ENCODE measurements at places on chromosomes 6 and 20. TPM values are rescaled to one million over a fixed set of nuclear protein-coding genes. Genes with fewer than 3 reads are reported as not detected.

DNA sequence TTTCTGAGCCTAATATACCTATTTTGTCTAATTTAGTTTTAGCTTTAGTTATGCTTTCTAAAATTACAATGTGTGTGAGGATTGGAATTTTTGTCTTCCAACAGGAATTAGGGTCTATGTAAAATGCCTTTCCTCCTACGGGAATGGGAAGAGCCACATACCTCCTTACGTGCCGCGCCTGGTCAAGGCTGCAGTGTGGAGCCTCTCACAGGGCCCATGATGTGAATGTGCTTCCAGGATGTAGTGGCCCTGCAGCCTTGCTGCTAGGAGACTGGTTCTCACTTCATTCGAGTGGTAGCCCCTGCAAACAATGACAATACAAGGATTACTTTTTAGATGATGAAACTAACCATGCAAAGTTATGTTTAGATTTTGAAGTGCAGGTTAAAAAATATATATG is 110.2 kb downstream of the SOBP start:
- no peak for DNase-seq

- DNase-seq, result peak; percentile 41
These were observed 559 bp downstream of the APMAP start for GRCh38 chr20:24991897-24992486.

DNA sequence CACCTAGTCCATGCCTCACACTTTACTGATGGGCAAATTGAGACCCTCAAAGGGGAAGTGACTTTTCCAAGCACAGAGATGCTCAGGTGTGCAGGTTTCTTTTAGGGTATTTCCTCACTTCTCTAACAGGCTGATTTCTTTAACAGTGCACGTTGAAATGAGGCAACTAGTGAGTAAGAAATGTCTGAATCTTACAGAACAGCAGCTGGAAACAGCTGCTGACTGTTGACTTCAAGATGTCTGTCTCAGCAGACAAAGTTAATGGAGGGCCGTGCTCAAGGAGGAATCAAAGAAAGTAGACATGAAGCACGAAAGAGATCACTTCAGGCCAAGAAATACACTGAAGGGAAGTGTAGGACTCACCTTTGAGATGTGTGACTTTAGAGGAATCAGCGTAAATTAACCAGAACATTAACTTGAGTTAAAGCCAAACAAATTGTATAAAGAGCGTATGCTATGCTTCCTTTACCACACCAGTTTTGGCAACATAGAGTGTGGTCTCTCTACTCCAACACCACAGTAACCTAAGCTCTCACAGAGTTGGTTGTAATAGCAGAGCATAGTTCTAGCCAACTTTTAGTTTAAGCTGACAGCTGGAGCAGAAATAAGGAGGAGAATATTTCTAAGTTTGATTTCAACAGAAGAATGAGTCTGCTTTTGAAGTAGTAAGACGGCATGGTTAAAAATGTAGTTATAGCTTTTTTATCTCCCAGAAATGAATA is 60.9 kb downstream of the SAMD3 start:
- no peak for DNase-seq

DNA sequence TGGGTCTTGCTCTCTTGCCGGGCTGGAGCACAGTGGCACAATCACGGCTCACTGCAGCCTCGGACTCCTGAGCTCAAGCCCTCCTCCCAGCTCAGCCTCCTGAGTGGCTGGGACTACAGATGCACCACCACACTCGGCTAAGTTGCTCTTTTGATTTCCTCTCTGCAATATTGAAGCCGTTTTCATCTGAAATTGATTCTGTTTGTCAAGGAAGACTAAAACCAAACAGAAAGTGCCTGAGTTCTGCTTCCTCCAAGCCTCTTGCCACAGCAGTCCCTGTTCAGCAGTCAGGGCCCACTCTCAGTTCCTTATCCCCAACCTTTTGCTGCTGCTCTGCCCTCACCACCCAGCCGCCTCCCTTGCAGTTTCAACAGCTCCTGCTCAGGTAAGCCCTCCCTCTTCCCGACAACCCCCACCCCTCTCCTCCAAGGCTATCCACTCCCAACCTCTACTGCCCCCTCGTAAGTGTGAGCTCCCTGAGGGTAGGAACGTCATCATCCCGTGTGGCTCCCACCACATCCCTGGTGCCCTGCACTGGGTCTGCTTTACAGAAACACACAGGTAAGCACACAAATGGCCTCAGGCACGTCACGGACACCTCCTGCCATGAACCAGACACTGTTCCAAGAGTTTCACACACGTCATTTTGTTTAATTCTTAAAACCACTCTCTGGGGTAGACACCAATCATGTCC is 70.7 kb upstream of the TAB2 start:
- no peak for DNase-seq

DNA sequence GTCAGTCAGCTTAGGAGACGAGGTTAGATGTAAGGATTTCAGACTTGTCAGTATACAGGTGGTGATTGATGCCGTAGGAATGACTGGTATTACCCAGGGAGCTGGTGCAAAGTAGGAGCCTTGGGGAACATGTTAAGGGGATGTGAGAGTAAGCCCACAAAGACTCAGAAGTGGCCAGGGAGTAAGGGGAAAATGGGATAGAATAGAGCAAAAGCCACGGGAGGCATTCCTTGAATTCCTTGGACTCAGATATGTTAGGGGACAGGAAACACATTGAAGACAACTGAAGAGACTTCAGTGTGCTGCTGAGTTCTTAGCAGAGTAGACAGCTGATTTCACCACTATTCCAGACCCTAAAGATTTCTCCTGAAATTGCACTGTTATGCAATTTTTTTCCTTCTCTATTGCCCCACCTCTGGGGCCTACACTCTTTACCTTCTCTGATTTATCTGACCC is 1.2 kb upstream of the ACAT2 start:
- no peak for DNase-seq

DNA sequence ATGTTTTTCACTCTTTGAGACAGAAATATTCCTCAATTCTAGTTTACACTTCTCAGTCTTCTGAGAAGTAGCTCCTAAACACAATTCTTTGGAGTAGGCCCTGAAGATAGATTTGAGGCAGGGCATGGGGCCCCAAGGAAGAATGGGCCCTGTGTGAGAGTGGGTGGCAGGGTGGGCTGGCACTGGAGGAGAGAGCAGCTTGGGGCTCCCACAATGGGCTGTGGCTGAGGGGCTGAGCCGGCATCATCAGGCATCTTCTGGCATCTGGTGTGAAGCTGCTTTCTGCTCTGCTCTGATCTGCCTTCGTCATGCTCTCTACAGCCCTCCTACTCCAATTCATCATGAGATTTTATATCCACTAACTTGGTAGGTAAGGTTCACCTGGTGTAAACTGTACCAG is 88.2 kb downstream of the CDH26 start:
- no peak for DNase-seq

DNA sequence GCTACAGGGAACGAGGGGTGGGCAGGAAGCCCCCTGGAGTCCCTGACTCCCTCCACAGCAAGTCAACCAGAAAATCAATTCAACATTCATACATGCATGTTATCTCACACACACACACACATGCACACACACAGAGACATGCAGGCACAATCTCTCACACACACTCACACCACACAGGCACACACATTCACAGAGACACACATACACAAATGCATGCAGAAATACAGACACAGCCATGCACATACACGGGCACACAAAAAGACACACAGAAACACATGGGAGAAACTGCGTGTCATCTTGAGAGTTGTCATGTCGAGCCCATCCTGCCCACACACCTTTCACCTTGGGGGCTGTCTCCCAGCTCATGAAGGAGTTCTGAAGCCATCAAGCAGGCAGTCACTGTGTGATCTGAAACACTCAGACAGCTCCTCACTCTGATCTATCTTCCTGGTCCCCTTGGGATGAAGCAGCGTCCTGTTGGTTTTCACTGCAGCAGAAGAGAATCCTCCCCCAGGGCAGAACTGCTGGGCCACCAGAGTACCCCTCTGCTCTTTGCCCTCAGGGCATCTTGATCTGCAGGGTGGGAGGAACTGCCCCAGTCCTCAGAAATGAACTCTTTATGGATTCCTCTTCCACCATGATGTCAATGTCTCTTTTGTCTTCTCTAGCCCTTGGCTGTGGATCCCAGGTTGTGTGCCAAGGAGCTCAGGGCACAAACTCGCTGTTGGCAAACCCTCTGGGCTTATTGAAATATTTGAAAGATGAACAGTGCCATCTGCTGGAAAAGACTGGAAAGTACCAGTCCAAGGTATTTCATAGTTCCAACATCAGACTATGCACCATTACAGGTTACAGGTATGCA is 8.8 kb downstream of the RAET1L start:
- peak; percentile 58 for DNase-seq

- peak; percentile 60 for DNase-seq
These were observed 537 bp downstream of the TCP1 start for GRCh38 chr6:159788753-159789376.

- peak; percentile 15 for DNase-seq
These were observed 36.3 kb downstream of the PYGB start for GRCh38 chr20:25284131-25284601.

DNA sequence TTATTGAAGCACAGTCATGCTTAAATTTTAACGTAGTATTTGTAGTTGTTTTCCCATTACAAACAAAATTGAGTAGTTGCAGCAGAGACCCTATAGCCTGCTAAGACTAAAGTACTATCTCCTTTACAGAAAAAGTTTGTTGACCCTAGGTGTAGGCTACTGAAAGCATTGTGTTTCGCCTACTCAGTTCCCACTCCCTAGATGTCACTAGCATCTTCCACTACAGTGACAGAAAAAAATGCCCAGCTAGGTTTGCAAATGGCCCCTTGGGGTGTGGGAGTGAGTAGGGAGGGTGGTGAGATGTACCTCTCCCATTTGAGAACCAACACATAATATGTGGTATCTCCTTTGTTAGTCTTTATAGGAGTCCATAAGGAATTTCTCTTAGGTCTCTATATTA is 34.5 kb downstream of the UBR2 start:
- no peak for DNase-seq

- no peak for DNase-seq
These were observed 46.1 kb downstream of the RAB44 start for GRCh38 chr6:36743538-36744303.

DNA sequence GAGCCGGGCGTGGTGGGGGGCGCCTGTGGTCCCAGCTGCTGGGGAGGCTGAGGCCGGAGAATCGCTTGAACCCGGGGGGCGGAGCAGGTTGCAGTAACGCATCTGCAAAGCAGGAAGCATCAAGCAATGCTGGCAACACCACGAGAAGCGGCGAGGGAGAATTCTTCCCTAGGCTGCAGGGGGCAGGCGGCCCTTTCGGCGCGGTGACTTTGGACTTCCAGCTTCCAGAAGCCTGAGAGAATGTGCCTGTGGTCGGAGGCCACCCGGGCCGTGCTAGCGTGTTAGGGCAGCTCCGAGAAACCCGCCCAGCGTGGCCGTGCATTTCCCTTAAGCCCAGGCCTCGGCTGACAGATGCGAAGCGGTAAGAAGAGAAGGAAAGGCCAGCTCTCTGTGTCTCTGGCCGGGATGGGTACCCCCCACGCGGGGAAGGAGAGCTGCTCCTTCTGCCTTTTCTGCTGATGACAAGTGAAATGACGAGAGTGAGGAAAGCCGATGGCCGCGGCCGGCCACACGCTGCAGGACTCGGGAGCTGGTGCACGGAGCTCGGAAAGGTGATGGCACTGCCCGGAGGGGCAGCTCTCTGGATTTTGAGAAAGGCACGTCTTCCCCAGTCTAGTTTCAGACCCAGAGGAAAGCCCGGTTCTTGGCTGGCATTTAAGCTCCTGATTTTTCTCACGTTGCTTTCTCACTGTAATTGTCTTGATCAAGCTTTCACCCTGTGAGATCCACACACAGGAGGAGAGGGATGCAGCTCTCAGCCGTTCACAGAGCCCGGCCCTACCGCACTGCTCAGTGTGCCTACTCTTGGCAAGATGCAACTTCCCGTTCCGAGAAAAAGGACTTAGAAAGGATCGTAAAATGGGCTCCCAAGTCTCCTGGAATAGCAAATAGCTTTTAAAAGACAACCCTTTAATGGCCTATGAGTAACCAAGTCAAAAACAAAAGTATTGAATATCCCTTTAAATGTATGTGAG is 68.3 kb upstream of the EXOC2 start:
- DNase-seq, result no peak

DNA sequence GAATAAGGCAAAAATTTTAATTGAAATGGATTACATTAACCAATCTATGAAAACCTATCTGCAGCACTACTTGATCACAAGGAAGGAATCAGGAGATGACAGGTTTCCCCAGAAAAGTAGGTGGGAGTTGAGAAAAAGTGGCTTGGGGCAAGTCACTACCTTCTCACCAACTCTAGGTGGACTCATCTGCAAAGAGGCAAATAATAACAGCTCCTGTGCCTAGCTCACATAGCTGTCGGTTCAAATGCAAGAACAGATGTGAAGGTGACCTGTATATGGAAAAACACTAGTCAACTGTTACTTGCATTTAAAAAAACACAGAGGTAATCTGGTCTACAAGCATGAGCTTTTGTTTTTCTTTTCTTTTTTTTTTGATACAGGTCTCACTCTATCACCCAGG is 67.2 kb downstream of the POPDC3 start:
- no peak for DNase-seq

GRCh38 chr6:83384751-83385150 is 46.1 kb downstream of the ME1 start:
- DNase-seq, result no peak

CFAP61 gene
- 23.8 TPM for total RNA-seq

HCK gene
- 4.4 TPM for total RNA-seq

HLA-DOB gene
- total RNA-seq, result 0.32 TPM

GRM4 gene
- not detected for total RNA-seq

SLC44A4 gene
- not detected for total RNA-seq

CENPW gene
- total RNA-seq, result 0.89 TPM

PNLDC1 gene
- total RNA-seq, result 0.17 TPM
